ENCODE measurements at places on chromosomes 12 and 14.
A peak's percentile ranks its signal among the peaks of the same experiment; 100 is the strongest.

GRCh38 chr12:104243551-104243950 is 28.0 kb downstream of the TXNRD1 start:
- no peak for DNase-seq

DNA sequence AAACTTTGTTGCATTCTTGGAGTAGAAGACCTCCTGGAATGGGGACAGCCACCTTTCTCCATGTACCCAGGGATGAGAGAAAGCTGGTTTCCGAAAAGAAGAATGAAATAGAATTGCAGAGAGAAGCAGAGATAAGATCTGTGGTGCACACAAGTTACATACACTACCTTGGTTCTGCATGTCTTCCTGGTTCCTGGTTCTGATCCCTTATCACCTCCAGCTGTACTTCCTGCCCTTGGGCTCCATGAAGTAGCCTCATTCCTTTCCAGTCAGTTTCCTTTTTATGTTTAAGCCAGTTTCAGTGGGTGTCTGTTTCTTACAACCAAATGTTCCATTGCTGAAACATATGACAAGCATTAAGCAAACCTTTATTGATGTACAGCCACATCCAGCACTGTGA is 69.3 kb downstream of the FBXW8 start:
- no peak for DNase-seq

DNA sequence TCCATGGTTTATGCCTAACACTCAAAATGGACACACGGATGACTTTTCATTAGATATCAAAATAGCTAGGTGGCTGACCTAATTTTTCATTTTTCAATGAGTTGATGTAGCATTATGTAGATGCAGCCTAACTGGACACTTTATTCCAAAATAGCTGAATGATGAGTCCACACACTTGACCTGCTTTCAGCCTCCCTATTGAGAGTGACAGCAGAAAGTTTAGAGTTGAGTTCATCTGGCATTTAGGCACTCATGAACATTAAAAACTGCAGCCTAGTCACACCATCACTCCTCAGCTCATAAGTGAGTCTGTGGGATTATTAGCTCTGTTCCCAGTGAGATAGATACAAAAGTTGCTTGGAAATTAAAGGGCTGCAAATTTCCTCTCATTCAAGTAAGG is 307.3 kb upstream of the PRKD1 start:
- DNase-seq, result no peak

DNA sequence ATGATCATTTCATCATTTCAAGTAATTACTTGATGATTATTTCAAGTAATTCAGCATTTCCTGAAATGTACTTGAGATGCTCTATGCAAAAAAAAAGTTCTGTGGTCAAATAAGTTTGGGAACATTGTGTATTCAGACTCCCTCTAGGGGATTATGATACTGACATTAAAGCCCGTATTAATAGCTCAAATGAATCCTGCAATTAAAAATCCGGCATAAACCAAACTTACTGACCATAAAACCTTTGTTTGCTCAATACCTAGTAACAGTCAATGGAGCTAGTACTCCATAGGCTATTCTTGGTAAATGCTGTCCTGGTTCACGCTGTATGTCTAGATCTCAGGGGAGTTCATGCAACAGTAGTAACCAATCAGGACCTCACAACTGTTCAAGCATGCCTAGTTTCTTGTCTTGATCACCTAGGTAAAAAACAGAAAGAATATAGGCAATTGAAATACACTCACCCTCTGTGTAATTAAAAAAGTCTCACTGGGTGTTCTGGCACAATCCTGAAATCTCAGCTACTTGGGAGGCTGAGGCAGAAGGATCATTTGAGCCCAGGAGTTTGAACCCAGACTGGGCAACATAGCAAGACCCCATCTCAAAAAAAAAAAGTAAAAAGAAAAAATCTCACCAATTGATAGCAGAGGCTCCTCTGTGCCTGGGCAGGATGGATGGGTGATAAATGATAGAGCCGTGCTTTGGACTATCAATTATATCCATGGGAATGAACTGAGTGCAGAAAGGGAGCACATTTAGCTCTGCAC is 14.1 kb downstream of the ALDH1L2 start:
- no peak for DNase-seq

DNA sequence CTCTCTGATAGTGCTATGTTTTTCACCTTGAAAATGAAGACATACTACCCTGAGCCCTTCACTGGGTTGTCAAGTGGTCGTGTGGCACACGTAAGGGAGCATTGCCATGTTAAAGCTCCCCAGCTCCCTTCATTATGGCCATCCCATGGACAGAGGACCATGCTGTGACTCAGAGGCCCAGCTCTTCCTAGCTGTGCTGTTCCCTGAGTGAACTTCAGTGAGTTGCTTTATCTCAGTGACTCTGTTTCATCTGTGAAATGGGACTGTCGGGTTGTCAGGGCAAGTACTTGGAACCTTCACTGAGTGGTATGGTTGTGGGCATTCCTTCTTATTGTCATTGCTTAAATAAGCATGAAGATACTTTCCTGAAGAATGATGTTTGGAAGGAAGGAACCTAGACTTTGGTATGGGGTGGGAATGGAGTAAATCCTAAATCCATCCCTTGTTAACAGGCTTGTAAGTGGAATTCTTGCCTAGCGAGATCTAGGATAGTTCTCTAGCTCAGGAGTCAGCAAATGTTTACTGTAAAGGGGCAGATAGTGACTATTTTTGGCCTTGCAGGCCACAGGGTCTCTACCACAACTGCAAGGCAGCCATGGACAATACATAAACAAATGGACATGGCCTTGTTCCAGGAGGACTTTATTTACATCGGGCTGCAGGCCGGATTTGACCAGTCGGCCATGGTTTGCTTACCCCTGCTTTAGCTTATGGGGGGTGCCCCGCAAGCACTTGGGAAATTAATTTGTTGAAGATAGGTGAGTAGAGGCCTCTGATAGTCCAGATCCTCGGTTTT is 283.5 kb downstream of the ZFP36L1 start:
- DNase-seq, result no peak

- DNase-seq, result peak; percentile 69
These were observed 328.3 kb upstream of the DIO3 start for GRCh38 chr14:101233021-101233366.

- no peak for DNase-seq
These were observed 21.5 kb upstream of the SOCS2 start for GRCh38 chr12:93550748-93551611.

- DNase-seq, result no peak
These were observed 43.9 kb upstream of the MDM1 start for GRCh38 chr12:68375756-68376695.

GRCh38 chr14:24394275-24394674 is 4.5 kb upstream of the NYNRIN start:
- DNase-seq, result no peak

GRCh38 chr12:53568809-53569557 is 57.2 kb downstream of the ATF7 start:
- DNase-seq, result no peak

GRCh38 chr12:81181691-81182090 is 103.8 kb downstream of the ACSS3 start:
- no peak for DNase-seq

Data from left hindlimb (tissue), 1 donor.